ENCODE measurements at places on chromosomes 5 and 9.

- no peak for DNase-seq
Measured at GRCh38 chr5:61363401-61364114, 31.5 kb downstream of the ZSWIM6 start.

DNA sequence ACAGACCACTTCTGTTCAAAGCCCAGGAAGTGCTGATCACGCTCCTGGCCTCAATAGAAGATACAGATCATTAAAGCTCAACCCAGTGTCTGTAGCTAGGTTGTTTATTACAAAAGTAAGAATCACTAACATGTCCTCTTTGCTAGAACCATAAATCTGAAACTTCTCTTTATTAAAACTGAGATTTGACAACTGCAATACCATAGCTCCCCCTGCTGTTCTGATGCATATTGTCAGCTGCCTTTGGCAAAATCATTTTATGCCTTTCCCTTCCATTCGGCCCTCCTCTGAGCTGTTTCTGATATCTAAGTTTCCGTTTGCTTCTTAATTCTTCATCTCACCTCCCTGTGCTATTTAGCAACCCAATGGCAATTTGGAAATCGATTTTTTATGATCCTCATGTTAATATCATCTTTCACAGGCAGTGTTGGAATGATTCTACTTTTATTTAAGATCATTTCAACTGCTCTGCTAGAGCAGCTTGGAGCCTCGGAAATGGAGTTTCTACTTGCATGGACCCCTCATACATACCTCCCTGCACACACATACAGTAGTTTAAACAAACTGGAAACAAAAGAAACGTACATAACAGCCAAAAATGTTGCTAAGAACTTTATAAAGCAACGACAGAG, 998.8 kb downstream of the MAT2B start:
- DNase-seq, result peak; percentile 56

GRCh38 chr5:58770136-58770535, 187.3 kb downstream of the RAB3C start:
- DNase-seq, result no peak

GRCh38 chr5:123182072-123182471, 93.0 kb downstream of the PRDM6 start:
- no peak for DNase-seq

DNA sequence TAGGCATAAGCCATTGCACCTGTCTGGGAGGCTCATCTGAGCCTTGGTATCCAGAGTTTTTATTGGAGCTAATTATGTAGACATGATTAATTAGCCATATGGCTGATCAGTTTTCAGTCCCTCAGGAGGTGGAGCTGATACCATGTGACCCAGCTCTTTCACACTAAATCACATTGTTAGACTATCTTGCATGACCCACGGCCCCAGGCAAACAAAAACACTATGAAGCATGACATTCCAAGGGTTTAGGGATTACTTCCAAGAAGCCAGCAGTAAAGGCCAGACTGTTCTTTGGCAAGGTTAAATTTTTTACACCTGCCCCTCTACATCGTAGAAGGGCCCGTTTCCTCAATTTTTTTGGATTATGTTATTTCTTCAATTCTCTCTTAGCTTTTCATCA, 5.0 kb upstream of the C5orf24 start:
- DNase-seq, result no peak

DNA sequence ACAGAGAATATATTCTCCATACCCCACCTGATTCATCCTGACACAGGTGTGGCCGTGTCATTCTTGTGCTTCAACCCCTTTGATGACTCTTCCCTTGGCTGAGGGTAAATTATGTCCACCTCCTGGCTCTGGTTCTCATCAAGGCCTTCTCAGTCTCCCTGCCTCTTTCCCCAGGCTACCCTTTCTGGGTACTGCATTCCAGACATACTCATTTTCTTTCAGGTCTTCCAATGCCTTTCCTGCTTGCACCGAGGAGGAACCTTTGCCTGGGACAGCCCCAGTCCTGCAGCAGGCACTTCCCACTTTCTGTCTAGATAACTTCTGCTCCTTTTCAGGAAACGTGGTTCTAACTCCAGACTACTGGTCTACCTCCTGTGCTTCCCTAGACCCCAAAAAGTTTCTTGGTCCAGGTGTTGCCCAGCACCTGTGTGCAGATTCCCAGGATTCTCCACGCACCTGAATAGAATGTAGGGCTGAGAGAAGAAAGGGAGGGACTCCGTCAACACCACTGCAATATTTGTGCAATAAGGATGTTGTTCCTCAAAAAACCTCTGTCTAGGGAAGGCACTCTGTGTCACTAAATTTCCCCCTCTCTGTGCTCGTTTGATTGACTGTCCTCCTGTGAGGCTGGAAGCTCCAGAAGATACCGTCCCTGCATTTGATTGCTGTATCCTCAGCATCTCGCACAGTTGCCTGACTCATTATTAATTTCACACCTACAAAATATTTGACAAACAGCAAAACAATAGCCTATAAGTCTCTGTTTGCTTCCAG, 255.4 kb upstream of the NFIL3 start:
- DNase-seq, result no peak

DNA sequence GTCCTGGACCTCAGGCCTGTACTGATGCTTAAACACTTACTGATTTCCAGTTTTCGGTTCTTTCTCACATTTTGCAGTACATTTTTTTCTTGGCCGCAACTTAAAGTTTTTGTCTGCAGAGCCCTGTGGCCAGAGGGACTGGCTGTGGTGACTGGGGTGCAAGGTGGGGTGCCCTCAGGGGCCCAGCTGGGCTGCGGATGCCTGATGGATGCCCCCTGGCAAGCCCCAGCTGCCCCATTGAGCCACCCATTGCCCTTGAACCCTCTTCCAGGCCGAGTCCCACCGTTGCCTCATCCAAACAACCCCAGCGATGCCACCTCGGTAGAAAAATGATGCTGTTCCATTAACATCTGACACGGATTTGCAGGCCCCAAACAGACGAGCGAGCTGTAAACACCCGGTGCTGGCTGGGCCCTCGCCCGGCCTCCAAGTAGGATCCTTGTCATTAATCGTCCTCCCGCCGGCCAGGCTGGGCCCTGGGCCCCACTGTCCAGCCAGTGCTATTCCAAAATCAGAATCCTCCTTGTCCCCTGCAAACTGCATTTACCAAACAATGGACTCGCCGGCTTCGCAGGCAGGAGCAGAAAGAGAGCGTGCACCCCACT, 107.9 kb downstream of the PHF2 start:
- no peak for DNase-seq

Measured in neuronal stem cell (in vitro differentiated cells).